ENCODE measurements at places on chromosomes 6 and 20. TPM values are rescaled to one million over a fixed set of nuclear protein-coding genes. Genes with fewer than 3 reads are reported as not detected.

Gene SLC44A4
- total RNA-seq, result 0.22 TPM

Gene CEP57L1
- total RNA-seq, result 26.9 TPM

Gene SLC35F1
- total RNA-seq, result not detected

Gene LGSN
- not detected for total RNA-seq

Gene AVP
- not detected for total RNA-seq

Gene PSORS1C2
- not detected for total RNA-seq

Measured in articular chondrocyte of knee joint (primary cell).